Glomerular endothelial cell (primary cell): ENCODE measurements at places on chromosomes 3 and 15. TPM values are rescaled to one million over a fixed set of nuclear protein-coding genes. Genes with fewer than 3 reads are reported as not detected.

EPM2AIP1 gene
- total RNA-seq = 8.9 and 9.0 TPM in 2 replicates

WNT7A gene
- total RNA-seq = 0.24 TPM in 1 of 2 replicates, not detected in the other

CRTAP gene
- total RNA-seq = 171 and 237 TPM in 2 replicates

GPR176 gene
- total RNA-seq = 24.0 and 26.5 TPM in 2 replicates

ANKUB1 gene
- not detected in 2 replicates for total RNA-seq

UROC1 gene
- total RNA-seq = not detected in 2 replicates
